Naive thymus-derived CD4-positive, alpha-beta T cell (primary cell): ENCODE measurements at places on chromosomes 5 and 9. TPM values are rescaled to one million over a fixed set of nuclear protein-coding genes. Genes with fewer than 3 reads are reported as not detected.

GRCh38 chr5:77709993-77710685 is 66.0 kb downstream of the TBCA start:
- DNase-seq: no peak

- no peak for DNase-seq
These were observed 1.9 kb downstream of the VLDLR start for GRCh38 chr9:2623288-2624050.

- no peak for DNase-seq
These were observed 159.1 kb upstream of the ACOT12 start for GRCh38 chr5:81552852-81553566.

GRCh38 chr5:130126746-130127145 is 222.5 kb downstream of the CHSY3 start:
- no peak for DNase-seq

- no peak for DNase-seq
These were observed 12.5 kb downstream of the GLIS3 start for GRCh38 chr9:4287386-4287785.

GRCh38 chr5:7117961-7118360 is 278.0 kb upstream of the ADCY2 start:
- DNase-seq: no peak

- DNase-seq: no peak
These were observed 28.2 kb upstream of the HAND1 start for GRCh38 chr5:154506049-154506715.

- peak; percentile 49 for DNase-seq
These were observed 15.1 kb downstream of the PDLIM4 start for GRCh38 chr5:132272311-132273210.

The SPATA31C1 gene
- polyA plus RNA-seq: not detected

The PRDM9 gene
- not detected for polyA plus RNA-seq

The PPP2R2B gene
- polyA plus RNA-seq: 0.17 TPM

The ELAVL2 gene
- polyA plus RNA-seq: not detected

The NR2F1-AS1 gene
- not detected for polyA plus RNA-seq
